ENCODE measurements at places on chromosomes 6 and 20. TPM values are rescaled to one million over a fixed set of nuclear protein-coding genes. Genes with fewer than 3 reads are reported as not detected.

DNA sequence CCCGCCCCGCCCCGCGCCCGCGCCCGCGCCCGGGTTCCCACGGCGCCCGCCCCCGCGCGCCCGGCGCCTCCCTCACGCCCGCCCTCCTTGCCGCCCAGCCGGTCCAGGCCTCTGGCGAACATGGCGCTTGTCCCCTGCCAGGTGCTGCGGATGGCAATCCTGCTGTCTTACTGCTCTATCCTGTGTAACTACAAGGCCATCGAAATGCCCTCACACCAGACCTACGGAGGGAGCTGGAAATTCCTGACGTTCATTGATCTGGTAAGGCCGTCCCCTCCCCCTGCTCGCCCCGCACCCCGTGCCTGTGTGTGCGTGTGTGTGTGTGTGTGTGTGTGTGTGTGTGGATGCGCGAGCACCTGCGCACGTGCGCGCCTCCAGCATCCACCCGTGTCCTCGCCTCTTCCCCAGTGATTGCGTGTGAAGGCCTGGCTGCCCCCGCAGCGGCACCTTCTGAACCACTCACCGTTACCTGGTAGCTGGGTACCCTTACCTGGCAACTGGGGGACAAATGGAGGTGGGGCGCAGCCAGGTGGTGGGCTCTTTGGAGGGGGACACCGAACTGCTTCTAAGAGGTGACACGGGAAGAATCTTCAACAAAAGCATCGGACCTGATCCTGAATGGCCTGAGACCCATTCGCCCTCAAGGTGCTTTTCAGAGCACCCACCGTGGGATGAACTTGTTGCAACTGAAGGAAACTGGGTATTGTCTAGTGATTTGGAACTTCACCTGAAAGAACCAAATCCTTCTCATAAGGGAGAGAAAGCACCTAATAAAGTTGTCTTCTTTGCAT lies at the start of gene AIG1:
TSS of gene AIG1 (plus strand) at position 84 of the 791 bp plus-strand sequence. CDS start at position 121, 37 bp downstream.
- DNase-seq: no peak

DNA sequence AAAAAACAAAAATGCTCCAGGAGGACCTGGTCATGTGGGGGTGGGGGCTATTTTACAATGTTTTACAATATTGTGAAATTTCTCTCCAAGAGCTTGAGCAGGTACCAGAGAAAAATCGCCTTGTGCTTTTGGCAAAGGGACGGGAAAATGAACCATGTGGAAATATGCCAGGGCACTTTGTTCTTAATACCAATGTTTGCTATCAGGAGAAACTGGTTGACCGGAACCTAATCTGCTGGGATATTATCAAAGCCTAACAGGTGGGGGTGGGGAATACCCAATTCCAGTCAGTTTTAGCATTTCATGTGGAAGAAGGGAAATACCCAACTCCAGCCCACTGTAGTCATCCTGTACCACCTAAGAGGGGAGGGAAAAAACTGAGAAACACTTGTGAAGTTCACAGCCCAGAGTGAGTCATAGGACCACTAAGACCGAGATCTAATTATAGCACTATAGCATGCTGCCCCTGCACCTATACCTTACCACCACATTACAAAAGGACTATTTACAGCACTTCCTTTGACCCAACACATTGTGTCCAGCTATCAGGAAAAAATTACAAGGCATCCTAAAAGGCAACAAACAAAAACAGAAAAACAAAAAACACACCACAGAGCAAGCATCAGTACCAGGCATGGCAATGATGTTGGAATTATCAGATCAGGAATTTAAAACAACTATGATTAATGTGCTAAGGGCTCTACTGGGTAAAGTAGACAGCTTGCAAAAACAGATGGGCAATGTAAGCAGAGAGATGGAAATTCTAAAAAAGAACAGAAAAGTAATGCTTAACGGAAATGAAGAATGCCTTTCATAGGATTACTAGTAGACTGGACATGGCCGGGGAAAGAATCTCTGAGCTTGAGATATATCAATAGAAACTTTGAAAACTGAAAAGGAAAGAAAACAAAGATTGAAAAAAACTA lies 84.1 kb upstream of the POPDC3 start:
- DNase-seq: peak; percentile 18

DNA sequence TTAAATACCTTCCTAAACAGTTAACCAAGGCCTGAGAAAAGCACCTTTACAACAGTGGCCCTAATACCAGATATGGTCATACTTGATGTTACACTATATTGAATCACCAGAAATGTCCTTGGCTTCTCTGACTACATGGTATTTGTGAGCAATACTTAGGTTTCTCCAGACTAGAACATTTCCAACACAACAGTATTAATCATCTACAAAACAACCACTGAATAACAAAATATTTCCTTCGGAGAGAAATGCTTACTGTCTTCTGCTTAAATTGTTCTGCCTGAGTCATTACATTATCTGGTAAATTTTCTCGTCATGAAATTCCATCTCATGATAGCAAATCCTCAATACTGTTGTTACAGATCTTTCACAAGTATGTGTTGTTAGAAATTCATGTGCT lies 252.9 kb upstream of the RUNX2 start:
- no peak for DNase-seq

- DNase-seq: no peak
Measured at GRCh38 chr6:114718716-114719270, 376.0 kb upstream of the HS3ST5 start.

DNA sequence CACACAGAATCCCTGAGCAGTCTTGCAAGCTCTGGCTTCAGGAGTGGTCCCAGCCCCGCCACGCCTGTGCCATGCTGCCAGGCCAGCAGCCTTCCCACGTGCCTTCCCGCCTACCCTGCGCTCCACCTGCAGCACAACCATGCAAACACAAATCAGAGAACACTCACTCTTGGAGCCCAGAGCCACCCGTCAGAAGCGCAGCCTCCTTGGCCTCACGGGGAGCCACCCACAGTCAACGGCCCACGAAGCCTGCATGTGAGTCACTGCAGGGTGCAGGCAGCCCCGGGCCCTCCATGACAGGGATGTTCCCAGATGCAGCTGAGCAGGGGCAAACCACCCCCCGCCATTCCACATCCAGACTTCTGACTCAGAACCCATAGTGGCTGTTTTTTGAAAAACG lies 217.0 kb downstream of the DLL1 start:
- DNase-seq: no peak

DNA sequence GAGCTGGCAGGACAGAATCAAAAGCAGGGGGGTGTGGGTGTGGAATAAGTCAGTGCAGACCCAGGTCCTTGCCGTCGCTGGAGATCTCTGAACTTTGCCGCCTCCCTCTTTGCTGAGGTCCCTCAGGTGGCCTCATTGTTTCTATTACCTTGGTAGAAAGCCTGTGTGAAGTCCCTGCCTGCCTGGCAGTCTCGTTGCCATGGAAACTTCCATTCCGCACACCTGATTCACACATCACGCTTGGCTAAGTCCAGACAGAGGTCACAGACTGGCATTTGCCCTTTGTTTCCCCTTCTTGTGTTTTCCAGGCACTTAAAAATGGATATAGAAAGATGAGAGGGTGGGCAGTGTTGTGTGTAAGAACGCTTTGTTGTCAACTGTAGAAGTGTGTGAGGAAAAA lies 260.6 kb downstream of the PRL start:
- DNase-seq: peak; percentile 60

GRCh38 chr20:3350422-3350821 lies 57.0 kb downstream of the DNAAF9 start:
- DNase-seq: no peak

DNA sequence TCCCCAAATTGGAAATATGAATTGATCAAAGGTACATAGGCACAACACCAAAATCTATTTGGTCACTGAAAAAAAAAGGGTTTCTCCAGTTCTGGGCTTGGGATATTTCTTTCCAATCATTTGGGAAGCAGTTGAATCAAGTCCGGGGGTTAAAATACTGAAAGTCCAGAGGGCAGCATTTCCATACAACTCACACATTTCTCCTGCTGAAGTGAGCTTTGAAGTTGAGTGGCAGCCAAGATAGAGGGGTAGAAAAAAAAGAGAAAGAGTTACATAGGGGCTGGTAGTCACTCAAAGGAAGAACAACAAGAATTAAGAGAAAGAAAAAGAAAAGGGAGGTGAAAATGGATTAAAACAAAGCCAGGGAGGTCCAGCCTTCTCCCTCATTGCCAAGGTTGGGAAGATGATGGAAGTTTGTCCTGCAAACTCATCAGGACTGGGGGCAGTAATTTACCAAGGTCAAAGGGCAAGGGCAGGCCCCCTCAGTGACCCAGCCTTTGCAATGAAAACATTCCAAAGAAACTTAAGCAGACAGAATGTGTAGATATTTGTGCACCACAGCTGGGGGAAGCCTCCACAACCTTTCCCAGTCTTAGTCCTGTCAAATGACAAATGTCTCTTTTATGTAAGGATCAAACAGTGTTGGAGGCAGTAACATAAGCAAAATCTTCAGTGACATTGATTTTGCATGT lies 525.3 kb upstream of the JARID2 start:
- DNase-seq: no peak

MACROD2 gene
- 8.3 TPM for total RNA-seq

GMEB2 gene
- total RNA-seq: 9.9 TPM

PHACTR1 gene
- total RNA-seq: 6.0 TPM

HLA-DQB2 gene
- not detected for total RNA-seq

THBS2 gene
- total RNA-seq: 9.6 TPM

DLK2 gene
- total RNA-seq: not detected
